ENCODE measurements at places on chromosomes 2 and 18.

- DNase-seq: no peak
Measured at GRCh38 chr2:119223521-119224390, at the start of gene STEAP3. Gene STEAP3, plus strand, starts transcription at chr2:119223834. Its CDS starts 7,179 bp downstream, at chr2:119231013.

DNA sequence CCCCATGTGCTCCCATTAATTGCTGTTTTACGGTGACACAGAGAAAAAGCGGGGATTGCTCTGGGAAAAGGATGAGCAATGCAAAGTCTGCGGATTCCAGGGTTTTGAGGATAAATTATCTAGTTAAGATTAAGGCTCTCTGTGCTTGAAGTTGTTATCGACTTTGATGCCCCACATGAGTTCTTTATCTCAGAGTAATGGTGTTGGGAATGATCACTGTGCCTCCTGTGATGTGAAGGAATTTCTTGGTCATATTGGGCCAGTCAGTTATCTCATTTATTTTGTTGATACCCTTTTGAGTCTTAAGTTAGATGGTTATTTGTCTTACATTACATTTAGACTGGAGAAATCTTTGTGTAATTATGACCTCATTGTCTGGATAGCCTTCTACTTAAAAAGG, 184.6 kb upstream of the MEX3C start:
- no peak for DNase-seq

DNA sequence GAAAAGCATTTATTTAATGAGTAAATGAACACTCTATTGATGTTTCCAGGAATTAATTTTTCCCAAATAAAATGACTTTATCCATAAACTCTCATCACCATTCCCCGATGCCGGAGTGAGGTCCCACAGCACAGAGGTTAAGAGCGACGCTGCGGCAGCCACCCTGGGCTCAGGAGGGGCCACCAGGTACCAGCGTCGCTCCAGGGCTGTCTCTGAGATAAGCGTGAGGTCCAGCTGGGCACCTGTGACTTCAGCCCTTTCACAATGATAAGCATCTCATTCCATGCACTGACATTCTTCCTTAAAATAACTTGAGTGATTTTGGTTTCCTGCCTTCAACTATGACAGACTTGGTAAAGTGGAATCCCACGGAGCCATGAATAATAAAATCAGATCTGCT, 182.1 kb downstream of the TWIST2 start:
- no peak for DNase-seq

GRCh38 chr2:95303191-95303919, 6.2 kb downstream of the KCNIP3 start:
- DNase-seq: no peak

DNA sequence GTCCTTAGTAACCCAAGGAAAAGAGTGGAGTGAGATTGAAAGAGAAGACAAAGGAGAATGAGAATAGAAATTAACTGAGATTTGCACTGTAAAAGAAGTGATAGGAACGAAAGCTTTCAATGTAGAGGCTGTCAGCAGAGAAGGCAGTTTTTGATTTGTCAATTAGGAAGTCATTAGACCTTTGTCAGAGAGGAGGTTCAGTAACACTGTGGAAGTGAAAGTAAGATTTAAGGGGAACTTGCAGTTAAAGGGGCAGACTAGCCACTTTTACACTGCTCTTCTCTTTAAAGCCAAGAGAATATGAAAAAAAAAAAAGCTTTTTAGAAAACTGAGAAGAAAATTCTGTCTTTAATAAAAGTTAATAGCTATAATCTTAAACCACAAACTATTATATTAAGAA, 11.5 kb upstream of the KYNU start:
- no peak for DNase-seq

DNA sequence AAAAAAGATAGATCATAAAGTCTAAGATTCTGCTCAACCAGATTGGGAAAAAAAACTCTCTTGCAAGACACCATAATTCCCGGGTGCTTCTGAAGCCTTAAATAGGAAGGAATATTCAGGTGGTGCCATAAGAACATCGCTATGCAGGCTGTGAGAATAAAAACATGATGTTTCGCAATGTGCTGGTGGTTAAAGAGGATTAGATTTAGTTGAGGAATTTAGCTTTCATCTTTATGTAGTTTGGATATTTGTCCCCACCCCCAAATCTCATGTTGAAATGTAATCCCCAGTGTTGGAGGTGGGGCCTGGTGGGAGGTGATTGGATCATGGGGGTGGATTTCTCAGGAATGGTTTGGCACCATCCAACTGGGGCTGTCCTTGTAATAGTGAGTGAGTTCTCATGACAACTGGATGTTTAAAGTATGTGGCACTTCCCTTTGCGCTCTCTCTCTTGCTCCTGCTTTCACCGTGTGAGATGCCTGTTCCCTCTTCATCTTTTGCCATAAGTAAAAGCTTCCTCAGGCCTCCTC, 132.2 kb downstream of the AKAIN1 start:
- DNase-seq: no peak

DNA sequence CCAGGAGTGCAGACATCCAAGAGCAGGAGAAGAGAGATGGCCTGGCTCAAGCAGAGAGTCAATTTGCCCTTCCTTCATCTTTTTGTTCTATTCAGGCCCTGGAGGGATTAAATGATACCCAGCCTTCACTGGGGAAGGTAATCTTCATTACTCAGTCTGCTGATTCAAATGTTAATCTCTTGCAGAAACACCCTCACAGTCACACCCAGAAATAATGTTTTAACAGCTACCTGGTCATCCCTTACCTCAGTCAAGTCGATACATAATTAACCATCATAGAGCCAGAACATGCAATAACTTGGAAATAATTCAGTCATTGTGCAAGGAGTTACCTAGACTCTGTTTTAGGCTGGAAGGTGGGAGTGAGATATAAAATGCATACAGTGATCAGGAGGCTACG, 163.7 kb upstream of the TNP1 start:
- no peak for DNase-seq

GRCh38 chr2:101577173-101577572, 102.3 kb upstream of the RFX8 start:
- no peak for DNase-seq

GRCh38 chr2:164178835-164179465, 442.3 kb downstream of the GRB14 start:
- DNase-seq: no peak

- DNase-seq: no peak
Measured at GRCh38 chr18:77635451-77635850, 385.8 kb downstream of the GALR1 start.

- DNase-seq: no peak
Measured at GRCh38 chr2:70942396-70943204, 6.9 kb downstream of the ATP6V1B1 start.

GRCh38 chr2:120567128-120567527, 168.5 kb upstream of the GLI2 start:
- DNase-seq: no peak

- no peak for DNase-seq
Measured at GRCh38 chr2:53576166-53576565, 191.4 kb upstream of the CHAC2 start.

DNA sequence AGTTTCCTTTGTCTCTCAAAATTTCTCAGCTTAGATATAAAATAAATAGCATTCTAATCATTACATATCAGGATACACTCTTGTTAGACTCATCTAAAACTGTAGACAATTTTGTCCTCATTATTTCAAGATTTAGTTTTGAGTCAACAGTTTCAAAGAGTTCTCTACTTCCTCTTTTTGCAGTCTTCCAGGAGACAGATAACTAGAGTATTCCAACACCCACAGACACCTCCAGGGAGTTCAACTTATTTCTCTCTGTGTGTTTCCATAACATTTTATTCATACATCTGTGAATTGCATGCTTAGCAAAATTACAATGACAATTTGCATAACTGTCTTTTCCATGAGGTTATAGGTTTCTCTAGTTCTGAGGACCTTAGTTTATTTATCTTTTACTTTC, 166.6 kb upstream of the HNMT start:
- DNase-seq: no peak

DNA sequence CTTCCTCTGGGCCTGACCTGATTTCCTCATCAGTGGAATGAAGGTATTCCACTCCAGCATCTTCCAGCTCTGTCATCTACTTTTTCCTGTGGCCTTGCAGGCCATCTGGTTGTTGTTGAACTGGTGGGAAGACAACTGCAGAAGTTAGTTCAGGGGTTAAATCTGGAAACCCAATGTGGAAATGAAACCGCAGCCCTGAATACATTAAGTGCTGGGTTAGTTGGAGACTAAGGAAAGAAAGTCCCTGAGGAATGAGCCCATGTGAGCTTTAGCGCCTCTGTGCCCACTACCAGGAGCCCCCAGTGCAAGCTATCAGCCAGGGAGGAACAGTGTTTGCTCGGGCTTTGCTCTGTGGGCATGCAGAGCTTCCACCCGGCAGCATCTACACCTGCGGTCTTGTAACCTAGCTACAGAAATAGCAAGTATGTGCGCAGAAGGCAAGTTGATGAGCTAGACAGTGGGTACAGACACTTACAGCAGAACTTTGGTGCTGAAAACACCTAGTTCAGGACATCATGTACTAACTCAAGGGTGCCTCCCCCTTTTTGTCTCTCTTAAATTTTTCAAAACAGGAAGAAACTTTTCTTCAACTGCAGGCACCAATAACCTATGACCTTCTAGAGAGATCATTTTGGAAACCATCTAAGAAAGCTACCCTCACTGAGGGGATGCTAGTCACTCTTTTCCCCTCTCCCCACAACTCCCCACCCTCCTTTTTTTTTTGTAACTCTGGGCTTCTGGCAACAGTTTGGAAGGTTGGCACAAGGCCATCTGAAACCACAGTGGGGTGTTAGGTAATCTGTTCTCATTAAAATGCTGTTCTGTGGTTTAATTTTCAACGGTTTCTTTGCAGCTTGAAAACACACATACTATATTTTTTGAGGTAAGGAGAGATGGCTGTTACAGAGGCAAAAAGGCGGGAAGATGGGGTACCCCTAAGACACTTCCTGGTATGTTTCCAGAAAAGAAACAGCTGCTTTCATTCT, 18.3 kb upstream of the CXCR4 start:
- no peak for DNase-seq

GRCh38 chr2:178951266-178952006, 98.5 kb downstream of the CCDC141 start:
- no peak for DNase-seq

DNA sequence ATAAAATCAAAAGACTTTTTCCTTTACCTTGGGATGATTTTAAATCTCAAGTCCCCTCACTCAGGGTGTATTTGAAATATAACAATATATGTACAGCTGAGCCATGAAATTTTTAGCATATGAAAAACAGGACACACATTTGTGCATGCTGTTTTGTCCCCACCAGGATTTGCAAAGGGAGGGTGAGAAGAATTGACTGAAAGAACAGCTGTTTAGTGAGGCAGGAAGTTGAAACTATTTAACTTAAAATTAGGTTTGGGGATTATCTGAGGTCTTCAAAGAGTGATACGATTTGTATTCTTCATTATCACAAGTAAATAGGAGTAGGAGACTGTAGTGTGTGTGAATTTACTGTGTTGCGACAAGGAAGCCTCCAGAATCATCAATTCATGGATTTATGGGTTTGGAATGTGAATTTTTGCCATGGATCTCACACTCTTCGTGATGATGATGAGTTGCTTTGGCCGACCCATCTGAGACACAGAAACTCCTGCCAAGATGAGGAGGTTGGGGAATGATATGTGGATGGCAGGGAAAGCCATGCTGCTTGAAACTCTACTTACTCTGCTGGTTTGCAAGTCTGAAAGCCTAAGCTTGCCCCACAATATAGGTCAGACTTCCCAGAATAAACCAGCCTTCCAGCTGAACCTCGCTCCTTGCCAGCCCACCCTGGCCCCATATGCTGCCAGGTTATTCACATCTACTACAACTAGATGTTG, 31.0 kb upstream of the SPATS2L start:
- no peak for DNase-seq

DNA sequence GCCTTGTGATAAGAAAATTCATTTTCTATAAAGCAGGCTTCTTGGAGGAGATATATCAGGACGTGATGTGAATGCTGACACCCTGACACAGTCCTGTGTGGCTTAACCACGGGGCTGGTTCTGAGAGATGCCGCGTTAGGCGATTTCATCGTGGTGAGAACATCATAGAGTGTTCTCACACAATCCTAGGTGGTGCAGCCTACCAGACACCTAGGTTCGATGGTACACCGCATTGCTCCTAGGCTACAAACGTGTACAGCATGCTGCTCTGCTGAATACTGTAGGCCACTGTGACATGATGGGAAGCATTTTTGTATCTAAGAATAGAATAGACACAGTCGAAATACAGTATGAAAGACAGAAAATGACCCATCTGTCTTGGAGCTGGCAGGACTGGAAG, 82.5 kb downstream of the TNFRSF11A start:
- DNase-seq: no peak

GRCh38 chr2:99651930-99652670, 162.3 kb upstream of the REV1 start:
- DNase-seq: no peak

DNA sequence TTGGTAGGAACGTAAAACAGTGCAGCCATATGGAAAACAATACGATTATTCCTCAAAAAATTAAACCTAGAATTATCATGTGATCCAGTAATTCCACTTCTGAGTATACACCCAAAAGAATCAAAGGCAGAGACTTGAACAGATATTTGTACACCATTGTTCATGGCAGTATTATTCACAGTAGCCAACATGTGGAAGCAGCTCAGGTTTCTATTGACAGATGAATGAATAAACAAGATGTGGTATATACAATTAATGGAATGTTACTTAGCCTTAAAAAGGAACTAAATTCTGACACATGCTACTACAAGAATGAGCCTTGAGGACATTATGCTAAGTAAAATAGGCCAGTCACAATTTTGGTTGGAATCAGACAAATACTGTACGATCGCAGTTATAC, 14.2 kb upstream of the RTTN start:
- DNase-seq: no peak

- DNase-seq: no peak
Measured at GRCh38 chr18:44974174-44974573, 293.5 kb downstream of the SETBP1 start.

GRCh38 chr18:49628881-49629795, 67.3 kb downstream of the LIPG start:
- DNase-seq: no peak

GRCh38 chr2:240846873-240847595, 21.6 kb upstream of the AGXT start:
- no peak for DNase-seq

GRCh38 chr18:13107074-13107473, 111.5 kb upstream of the LDLRAD4 start:
- no peak for DNase-seq

GRCh38 chr2:22907330-22907729, 477.6 kb upstream of the KLHL29 start:
- DNase-seq: no peak
